ENCODE measurements at places on chromosomes 1 and 21.

- no peak for DNase-seq
- peaks cover 7% of the 10 kb centered on the region for H3K4me1 ChIP-seq
- no peaks in the 10 kb centered on the region for H3K36me3 ChIP-seq
- no peak overlapping the region for H3K4me3 ChIP-seq
- no peaks in the 10 kb centered on the region for H3K27me3 ChIP-seq
These were observed 241.9 kb upstream of the RUNX1 start for GRCh38 chr21:35291034-35291433.

DNA sequence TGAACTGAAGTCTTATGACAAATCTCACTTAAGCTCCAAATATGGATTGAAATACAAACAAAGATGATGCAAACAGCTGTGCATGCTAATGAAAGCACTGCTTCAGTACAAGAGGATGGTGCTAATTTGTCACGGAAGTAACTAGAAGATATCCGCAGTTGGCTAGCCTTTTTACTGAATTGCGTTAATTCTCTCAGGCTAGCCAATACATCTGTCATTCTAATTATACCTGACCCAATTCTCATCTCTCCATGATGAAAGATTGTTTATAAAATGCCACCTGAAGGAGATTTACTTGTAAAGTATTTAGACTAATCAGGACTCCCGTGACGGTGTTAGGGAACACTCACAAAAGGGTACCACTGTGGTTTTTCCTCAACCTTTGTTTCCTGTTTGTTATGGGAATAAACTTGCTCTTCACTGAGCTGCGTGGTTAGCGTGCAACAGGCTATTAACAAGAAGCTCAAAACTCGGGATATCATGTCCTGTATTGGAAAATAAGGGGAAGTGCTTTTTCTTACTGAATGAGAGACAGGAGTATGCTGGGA is 162.5 kb downstream of the APP start:
- no peak for DNase-seq
- peak overlapping the region; percentile 62 for H3K27ac ChIP-seq
- H3K4me1 ChIP-seq, result peaks cover 8% of the 10 kb centered on the region
- H3K4me3 ChIP-seq, result no peak overlapping the region
- no peaks in the 10 kb centered on the region for H3K27me3 ChIP-seq

- peaks cover 9% of the 10 kb centered on the region for H3K4me1 ChIP-seq
- no peak overlapping the region for H3K4me3 ChIP-seq
- no peaks in the 10 kb centered on the region for H3K27me3 ChIP-seq
- peak overlapping the region; percentile 23 for H3K27ac ChIP-seq
These were observed 228.8 kb upstream of the CSF3R start for GRCh38 chr1:36711480-36711879.

- H3K36me3 ChIP-seq, result no peaks in the 10 kb centered on the region
- no peaks in the 10 kb centered on the region for H3K27me3 ChIP-seq
- H3K4me3 ChIP-seq, result no peak overlapping the region
- no peak overlapping the region for H3K27ac ChIP-seq
These were observed 299.7 kb downstream of the HMCN1 start for GRCh38 chr1:186033847-186034271.

DNA sequence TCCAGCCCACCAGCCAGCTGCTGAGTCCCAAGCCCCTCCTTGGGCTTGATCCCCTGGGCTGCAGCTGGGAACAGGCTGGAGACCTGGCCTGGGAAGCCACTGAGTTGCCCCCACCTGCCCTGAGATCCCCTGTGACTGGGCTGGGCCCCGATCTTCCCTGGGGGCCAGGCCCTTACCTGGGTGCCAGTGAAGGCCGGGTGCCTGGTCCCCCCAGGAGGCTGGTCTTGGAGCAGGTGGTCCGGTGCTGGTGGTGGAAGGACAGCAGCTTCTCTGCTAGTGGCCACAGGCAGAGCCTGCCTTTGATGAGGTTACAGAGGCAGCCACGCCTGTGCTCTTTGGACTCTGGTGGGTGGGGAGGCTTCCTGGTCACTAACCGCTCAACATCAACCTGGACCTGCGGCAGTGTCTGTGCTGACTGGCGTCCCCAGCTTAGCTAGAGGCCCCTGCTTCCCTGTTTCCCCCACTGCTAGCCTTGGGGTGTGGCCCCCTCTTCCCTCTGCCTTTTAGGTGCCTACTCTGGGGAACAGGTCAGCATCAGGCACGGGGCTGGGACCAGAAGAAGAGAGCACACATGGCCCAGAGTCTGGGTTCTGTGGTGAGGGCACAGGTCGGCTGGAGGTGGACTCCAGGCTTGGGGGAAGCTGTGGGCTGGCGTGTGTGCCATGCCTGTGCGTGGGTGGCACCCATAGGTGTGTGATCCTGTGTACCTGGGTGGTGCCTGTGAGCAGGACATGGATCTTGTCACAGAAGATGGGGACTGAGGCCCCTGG is at the start of gene EPS8L3:
Gene EPS8L3, minus strand, starts transcription at position 278 of the 770 bp plus-strand sequence. CDS start 2,174 bp downstream, outside the sequence.
- DNase-seq, result no peak
- no peaks in the 10 kb centered on the region for H3K4me1 ChIP-seq
- H3K27ac ChIP-seq, result no peak within 1 kb of the TSS
- H3K4me3 ChIP-seq, result no peak within 1 kb of the TSS
- H3K27me3 ChIP-seq, result no peaks in the 10 kb centered on the region
- no peaks in the 10 kb centered on the region for H3K36me3 ChIP-seq

DNA sequence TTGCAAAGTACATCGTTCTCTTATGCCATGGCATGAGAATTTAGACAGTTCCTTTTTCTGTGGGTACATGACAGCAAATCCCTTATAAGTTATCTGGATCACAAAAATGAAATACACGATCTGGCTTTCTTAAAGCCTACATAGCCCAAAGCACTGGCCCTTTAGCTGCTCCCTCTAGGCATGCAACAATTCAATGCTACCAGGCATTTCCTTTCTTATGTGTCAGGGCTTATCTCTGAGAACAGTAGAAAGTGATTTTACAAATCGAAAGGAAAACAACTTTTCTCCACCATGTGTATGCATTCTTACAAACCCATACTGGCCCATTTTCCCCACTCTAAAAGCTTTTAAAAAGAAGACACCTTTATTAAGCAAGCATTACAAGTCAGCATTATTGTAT is 139.7 kb downstream of the GRIK1 start:
- H3K27ac ChIP-seq, result no peak overlapping the region
- no peak overlapping the region for H3K4me3 ChIP-seq
- H3K36me3 ChIP-seq, result no peaks in the 10 kb centered on the region
- H3K4me1 ChIP-seq, result peaks cover 6% of the 10 kb centered on the region
- no peaks in the 10 kb centered on the region for H3K27me3 ChIP-seq

- H3K4me1 ChIP-seq, result peaks cover 7% of the 10 kb centered on the region
- H3K27me3 ChIP-seq, result no peaks in the 10 kb centered on the region
- H3K4me3 ChIP-seq, result no peak overlapping the region
- H3K27ac ChIP-seq, result no peak overlapping the region
These were observed 53.6 kb downstream of the ACBD3 start for GRCh38 chr1:226132728-226133503.

DNA sequence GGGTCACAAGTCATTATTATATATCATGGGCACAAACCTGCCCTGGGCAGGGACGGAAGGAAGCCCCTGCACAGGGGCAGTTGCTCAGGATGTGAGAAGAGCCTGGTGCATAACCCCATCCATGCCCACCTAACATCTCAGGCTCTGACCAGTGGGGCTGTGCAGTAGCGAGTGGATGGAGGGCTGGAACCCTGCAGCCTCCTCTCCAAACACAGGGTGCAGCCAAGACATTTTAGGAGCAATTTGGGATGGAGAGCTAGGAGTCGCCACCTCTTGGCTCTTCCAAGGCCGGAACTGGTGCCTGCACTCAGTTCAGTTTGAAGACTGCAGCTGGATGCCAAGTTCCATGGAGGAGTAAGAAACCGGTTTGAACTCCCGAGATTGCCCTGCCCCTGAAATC is 2.8 kb downstream of the MX1 start:
- H3K27me3 ChIP-seq, result peaks cover 10% of the 10 kb centered on the region
- DNase-seq, result no peak
- H3K4me1 ChIP-seq, result no peaks in the 10 kb centered on the region
- no peak overlapping the region for H3K4me3 ChIP-seq
- no peak overlapping the region for H3K27ac ChIP-seq

GRCh38 chr1:113008365-113008714 is 52.3 kb upstream of the SLC16A1 start:
- DNase-seq, result no peak
- H3K27ac ChIP-seq, result no peak overlapping the region
- no peaks in the 10 kb centered on the region for H3K36me3 ChIP-seq
- H3K4me3 ChIP-seq, result no peak overlapping the region
- no peaks in the 10 kb centered on the region for H3K27me3 ChIP-seq
- no peaks in the 10 kb centered on the region for H3K4me1 ChIP-seq

DNA sequence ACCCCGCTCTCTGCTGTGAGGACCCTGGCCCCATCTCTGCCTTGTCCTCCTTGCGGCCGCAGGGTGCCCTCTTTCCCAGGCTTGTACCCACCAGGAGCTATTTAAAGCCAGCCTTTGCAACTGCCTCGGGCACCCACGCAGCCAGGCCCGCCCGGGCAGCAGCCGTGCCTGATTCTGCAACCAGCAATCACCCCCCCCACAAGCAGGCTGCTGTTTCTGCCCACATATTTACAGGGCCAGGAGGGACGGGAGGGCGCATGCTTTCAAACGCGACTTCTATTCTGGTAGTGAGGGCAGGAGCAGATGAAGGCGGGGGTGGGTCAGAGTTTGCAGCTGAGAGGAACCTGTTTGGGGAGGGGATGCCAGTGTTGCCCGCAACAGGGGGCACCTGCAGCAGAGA is 13.6 kb downstream of the GABRD start:
- no peaks in the 10 kb centered on the region for H3K36me3 ChIP-seq
- no peaks in the 10 kb centered on the region for H3K27me3 ChIP-seq
- no peaks in the 10 kb centered on the region for H3K4me1 ChIP-seq
- DNase-seq, result no peak

DNA sequence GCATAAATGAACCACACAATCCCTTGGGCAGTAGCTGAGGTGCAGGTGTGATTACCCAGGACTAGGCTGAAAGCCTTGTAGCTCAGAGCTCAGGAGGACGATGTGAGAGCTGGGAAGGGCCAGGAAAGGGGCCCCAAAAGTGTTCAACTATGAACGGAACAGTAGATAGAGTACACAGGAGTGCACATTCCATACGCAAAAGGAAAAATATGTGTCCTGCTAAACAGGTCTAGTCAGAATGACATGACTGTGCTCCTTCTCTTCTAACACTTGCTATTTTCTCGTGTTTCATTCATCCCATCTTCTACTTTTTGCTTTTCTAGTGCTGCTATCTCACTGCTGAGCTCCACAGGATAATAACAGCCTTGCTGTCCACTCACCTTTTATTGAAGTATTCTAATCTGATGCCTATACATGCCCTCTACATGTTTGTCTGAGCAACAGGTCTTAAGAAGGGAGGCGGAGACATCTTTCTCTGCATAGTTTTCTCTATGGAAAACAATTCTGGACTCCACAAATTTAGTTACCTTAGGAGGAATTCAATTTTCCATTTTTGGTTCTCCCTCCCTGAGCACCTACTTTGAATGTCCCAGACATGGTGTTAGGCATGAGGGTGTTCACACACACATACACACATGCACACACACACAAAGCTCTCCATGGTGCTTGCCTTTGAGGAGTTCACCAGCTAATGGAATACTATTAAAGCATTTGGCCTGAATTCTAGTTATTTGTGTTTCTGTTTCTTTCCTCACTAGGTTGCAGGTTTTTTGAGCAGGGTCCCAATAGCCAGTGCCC is 3.4 kb downstream of the S100A10 start:
- H3K4me1 ChIP-seq, result peaks cover 13% of the 10 kb centered on the region
- no peak overlapping the region for H3K4me3 ChIP-seq
- DNase-seq, result no peak
- peaks cover 2% of the 10 kb centered on the region for H3K36me3 ChIP-seq

Measured in mesendoderm (in vitro differentiated cells).